ENCODE measurements at places on chromosomes 12 and 14.

DNA sequence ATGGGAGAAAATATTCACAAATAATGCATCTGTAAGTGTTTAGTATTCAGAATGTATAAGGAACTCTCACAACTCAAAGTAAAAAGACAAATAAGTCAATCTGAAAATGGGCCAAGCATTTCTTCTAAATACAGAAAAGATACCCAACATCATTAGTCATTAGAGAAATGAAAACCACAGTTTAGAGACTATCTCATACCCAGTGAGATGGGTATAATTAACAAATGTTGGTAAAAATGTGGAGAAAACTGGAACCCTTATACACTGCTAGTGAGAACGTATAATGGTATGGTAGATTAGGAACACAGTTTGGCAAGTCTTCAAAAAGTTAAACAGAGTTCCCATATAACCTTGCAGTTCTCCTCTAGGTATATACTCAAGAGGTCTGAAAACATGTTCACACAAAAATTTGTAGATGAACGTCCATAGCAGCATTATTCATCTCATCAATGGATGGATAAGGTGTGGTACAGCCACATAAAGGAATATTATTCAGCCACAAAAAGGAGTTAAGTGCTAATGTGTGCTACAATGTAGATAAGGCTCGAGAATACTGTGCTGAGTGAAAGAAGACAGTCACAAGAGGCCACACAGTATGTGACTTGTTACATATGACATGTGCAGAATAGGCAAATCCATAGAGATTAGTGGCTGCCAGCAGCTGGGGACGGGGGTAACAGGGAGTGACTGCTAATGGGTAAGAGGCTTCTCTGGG is 5.9 kb downstream of the VCPKMT start:
- no peak for DNase-seq

GRCh38 chr14:103736546-103737431 is 21.2 kb downstream of the ZFYVE21 start:
- no peak for DNase-seq

DNA sequence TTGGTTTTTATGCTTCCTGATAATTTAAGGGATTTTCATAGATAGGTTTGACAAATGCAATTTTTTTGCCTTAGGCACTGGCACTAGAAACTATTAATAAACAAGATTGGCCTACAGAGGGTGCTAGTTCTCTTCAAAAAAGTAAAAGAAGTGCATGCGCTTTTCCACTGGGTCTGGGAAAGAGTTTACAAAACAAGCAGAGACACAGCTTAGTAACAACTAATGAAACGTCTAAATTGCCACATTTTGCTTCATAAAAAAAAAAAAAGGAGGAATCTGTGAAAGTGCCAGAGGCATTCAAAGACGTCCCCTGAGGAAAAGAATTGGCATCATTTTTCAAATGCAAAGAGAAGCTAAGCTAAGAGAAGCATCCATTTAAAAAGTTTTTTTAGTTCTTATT is 58.3 kb upstream of the EEA1 start:
- DNase-seq = no peak

- no peak for DNase-seq
Measured at GRCh38 chr12:101490286-101490920, 15.3 kb downstream of the SPIC start.

GRCh38 chr12:10030446-10030845 is at the start of gene CLEC9A:
TSS of gene CLEC9A (plus strand) at chr12:10030682. CDS start at chr12:10052688, 22,006 bp downstream.
- DNase-seq = no peak

- DNase-seq = no peak
Measured at GRCh38 chr12:89429528-89429927, 77.2 kb upstream of the DUSP6 start.

DNA sequence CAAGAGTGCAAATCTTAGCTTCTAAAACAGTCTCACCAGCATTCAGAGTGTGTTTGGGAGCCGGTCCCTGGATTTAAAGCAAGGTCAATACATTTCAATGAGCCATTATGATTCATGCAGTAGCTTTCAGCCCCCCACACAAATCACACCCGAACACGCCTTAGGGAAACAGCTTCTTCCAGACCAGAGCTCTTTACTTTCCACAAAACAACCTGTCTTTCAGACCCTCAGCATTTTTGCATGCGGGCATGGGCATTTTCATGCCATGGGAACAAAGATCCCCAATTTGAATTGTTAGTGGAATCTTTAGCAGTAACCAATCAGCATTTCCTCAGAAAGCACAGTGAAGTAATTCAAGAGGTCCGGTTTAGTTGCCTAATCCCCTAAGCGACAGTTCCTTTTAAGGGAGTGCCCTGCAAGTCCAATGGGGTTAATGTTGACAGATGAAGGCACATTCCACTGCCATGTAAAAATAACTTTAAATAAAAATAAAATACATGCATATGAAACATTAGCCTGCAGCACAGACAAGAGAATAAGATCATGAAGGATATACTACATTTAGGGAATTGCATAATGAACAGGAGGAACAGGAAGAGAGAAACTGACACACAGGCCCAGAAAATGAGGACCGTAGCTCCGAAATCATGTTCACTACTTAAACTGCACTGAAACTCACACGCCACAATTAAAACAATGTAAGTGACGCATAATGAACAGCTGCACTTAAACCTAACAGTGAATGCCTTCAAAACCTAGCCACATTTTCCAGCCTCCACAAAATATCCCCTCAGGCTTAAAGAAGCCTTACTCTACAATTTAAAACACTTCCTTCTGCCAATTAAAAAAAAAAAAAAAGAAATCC is 4.0 kb downstream of the VPS37B start:
- DNase-seq = no peak

GRCh38 chr12:124769163-124769530 is 94.5 kb downstream of the SCARB1 start:
- no peak for DNase-seq

Data from C1 segment of cervical spinal cord (tissue), 14 donors.